Sciatic nerve (tissue), 2 donors: ENCODE measurements at places on chromosomes 2 and 18.
A peak's percentile ranks its signal among the peaks of the same experiment; 100 is the strongest.

DNA sequence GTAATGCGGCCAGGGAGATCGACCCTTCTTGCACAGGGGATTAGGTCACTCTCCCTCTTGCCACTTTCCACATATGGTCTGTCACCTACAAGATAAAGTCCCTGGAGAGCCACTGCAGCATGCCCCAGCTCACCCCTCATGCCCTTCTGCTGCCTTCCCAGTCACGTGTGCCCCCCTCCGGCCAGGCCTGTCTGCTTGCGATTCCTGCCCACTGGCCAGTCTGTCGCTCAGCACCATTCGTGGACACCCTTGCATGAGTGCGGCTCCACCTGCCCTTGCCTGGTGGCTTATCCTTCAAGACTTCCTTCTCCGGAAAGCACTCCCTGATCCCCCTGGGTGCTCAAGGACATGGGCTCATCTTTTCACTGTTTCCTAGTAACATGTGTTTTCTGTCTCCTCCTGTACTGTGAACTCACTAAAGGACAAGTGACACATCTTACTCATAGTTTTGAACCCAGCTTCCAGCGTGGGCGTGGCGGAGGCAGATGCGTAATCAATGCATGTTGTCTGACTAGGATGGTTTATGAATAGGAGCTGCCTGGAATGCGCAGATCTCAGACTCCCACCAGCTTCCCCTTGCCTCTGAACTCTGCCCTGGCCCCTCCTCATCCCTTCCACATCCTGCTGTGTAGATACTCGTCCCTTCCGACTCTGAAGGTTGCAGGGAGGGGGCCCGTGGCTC lies 7.8 kb upstream of the NT5DC4 start:
- DNase-seq = peak; percentile 36

- no peak for DNase-seq
These were observed 543.4 kb downstream of the IRS1 start for GRCh38 chr2:226256237-226256636.

DNA sequence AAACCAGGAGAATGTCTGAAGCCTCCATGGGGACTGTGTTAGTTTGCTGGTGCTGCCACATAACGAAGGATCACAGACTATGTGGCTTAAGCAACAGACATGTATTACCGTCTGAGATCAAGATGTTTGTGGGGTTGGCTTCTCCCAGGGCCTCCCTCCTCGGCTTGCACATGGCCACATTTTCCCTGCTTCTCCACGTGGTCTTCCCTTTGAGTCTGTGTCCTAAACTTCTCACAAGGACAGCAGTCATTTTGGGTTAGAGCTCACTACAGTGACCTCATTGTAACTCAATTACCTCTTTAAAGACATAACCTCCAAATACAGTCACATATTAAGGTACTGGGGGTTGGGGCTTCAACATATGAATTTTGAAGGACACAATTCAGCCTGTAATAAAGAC lies 44.6 kb upstream of the LPIN2 start:
- no peak for DNase-seq

- no peak for DNase-seq
These were observed 27.4 kb upstream of the MRO start for GRCh38 chr18:50847192-50847591.
